ENCODE measurements at places on chromosomes 5 and 9.

DNA sequence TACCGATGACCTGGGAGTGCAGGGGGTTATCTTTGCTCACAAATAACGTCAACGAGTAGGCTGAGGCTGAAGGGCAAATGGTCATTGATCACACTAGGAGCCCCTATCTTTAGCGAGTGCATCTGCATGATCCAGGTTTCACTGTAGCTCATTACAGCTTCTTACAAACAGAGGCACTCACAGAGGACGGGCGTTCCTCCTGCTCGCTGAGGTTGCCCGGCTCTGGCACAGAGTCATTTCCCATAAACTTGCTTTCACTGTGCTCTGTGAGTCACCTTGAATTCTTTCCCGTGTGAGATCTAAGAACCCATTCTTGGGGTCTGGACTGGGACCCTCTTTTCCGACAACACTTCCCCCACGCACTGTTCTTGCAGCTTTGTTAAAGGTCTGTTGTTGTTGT, 1.9 kb upstream of the PAEP start:
- no peak for DNase-seq

DNA sequence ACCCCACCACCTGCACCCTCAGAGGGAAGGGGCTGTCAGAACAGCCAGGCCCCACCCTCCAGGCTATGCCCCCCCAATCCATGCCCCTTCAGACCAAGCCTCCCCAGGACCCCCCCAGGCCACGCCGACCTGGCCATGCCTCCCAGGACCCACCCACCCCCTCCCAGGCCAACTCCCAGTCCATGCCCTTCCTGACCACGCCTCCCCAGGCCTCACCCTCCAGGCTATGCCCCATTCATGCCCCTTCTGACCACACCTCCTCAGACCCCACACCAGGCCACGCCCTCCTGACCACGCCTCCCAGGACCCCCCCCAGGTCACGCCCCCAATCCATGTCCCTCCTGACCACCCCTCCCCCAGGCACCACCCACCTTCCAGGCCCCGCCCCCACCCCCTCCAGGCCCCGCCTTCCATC, 27.6 kb downstream of the TPPP start:
- no peak for DNase-seq

DNA sequence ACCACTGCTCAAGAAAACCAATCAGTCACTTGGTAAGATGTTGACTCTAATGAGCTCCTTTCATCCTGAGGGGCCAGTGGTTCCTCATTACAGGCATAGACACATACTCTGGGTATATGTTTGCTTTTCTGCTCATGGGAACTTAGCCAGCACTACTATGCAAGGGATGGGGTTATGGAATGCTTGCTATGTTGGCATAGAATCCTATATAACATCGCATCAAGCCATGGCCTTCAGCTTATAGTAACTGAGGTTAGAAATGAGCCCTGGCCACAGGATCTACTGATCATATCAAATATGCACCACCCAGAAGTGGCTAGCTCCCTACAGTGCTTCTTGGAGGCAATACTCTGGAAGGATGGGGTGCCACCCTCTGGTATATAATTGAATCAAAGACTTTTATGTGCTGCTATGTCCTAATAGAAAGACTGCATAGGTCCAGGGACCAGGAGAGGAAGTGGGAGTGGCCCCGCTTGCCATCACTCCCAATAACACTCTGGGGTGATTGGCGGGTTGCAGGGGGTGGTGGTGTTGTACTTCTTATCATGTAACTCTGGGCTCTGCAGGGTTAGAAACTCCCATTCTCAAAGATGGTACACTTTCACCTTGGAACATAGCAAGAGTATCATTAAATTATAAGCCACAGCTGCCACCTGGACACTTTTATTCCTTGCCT, 70.3 kb downstream of the ZNF366 start:
- DNase-seq, result no peak

- DNase-seq, result no peak
These were observed 1412.1 kb downstream of the EFNA5 start for GRCh38 chr5:106258591-106259125.

- DNase-seq, result no peak
These were observed 139.1 kb downstream of the FSTL4 start for GRCh38 chr5:133473291-133473690.

DNA sequence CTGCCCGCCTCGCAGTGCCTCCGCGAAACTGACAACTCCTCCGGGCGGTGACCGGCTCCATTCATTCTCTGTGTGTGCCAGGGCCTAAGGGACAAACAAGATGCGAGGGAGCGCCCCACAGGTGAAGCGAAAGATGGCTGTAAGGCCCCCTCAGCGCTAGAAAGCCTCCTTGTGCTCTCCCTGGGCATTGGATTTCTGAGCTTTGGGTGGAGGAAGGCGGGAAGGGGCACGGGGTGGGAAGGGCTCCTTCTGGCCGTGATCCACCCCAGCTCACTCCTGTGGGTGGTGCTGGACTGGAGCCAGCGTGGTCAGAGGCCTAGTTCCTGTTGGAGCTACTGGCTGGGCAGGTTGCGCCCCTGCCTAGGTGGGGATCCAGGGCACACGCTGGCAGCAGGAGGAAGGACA, 943 bp downstream of the GALNT12 start:
- no peak for DNase-seq

DNA sequence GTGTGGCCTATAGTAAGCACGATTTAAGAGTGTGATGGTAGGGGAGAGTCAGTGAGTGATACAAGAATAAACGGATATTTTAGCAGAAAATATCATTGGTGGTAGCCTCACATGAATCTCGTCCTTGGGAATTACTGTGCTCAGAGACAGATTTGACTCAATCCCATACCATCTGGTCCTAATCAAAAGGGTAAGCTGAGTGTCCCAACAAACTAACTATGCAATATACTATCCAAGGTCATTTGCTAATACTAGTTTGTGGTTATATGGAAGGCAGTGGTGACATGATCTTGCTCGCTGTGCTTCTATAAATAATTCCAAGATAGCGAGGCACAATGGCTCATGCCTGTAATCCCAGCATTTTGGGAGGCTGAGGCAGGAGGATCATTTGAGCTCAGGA, 103.2 kb downstream of the TRPM6 start:
- no peak for DNase-seq

DNA sequence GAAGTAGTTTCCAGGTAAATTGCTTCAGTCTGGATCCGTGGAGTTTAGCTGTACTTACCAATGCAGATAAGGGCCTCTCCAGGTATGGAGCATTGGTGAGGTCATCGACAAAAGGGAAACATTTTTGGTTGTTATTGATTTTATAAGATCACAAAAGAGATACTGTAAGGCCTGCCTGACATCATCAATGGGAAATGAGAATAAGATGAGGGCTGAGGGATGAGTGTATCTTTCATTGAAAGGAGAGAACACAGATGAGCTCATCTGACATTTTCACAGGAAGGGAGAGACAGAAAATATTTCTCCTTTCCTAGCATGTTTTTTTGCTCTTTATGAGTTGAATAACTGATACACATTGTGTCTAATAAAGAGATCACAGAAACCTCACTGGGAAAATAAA, 233.6 kb downstream of the SAXO1 start:
- no peak for DNase-seq

- no peak for DNase-seq
These were observed 21.6 kb upstream of the RARS1 start for GRCh38 chr5:168464641-168465040.

- DNase-seq, result no peak
These were observed 101.0 kb downstream of the KCNT1 start for GRCh38 chr9:135802876-135803419.

DNA sequence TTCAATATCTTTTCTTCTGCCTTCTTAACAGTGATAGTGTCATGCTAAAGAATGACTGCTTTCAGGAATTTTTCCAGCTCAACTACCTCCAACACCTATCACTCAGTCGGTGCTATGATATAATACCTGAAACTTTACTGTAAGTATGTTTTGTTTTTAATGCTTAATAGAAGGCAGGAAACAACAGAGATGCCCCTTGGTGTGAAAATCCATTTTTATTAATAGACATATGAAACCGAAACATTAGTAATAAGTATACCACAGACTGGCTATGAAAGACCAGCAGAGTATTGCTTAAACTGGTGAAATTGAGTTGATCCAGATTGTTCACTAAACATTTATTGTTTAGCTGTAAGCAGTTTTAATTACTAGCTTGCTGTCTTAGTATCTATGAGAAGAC, 25.2 kb downstream of the SKP2 start:
- DNase-seq, result no peak

DNA sequence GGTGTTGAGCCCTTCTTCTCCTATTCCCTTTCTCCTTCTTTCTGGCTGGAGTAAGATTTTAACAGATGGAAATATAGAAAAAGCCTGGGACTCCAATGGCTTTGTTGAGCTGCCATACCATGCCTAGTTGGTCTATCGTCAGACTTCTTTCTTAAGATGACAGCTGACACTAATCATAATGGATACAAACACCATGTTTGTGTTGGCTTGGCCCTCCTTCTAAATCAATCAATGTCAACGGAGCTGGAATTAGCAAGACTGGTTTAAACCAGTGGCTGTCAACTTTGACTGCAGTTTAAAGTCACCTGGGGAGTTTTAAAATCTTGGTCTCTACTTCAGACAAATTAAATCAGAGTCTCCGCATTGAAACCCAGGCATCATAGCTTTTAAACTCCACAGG, 264.5 kb upstream of the PRR16 start:
- DNase-seq, result no peak

DNA sequence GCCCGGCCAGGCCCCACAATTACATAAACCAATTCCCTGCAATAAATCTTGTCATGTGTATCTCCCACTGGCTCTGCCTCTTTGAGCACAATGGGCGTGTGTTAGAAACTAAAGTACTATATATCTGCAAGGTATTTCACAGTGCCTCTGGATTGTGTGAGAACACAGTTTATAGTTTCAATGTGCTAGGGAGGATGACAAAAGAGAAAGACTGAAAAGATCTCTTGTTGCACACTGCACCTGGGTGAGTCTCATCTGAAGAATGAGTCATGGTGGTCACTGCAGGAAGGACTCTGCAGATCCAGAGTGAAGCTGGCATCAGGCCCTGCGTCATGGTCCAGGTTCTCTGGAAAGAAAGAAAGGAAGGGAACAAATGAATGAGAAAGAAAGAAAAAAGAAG, 20.7 kb upstream of the CTSV start:
- no peak for DNase-seq

DNA sequence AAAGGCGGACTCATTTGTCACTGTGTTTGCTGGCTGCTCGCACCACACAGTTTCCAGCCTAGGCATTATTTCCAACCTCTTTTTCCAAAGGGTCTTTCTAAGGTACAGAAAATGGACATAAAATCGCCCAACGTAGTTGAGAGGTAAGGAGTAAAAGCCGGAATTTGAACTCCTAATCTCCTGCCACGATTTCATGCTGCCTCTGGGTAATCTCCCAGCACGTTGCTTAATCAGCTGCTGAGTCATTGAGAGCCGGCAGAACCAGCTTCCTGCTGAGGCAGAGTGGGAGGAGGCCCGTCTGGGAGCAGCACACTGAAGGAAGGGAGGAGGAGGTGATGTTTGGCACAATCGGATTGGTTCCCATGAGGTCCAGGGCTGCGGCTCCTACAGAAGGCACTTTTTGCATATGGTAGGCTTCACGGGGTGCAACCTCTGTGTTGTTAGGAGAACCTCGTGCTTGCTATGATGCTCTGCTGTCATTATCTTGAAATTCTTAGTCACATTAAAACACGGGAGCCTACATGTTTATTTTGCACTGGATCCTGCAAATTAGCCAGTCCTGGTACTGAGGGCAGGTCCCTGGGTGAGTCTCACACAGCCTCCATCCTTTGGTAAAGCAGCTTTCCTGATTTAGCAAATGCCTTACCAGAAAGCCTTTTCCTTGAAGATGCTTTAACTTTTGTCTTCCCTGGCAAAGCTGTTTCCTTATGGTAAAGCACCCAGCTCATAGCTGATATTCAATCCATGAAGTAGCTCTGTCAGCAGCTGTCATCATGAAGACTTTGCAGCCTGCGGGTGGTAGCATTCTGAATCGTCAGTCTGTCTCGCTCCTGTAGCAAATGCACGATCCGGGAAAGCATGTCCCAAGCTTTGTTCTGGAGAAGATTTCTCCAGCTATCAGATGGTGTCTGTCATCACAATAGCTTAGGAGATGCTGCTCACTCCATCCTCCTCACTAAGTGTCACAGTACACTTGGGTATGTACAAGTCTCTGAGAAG, 191.6 kb upstream of the MSX2 start:
- peak; percentile 53 for DNase-seq

- no peak for DNase-seq
These were observed 463.7 kb upstream of the WWC1 start for GRCh38 chr5:167827766-167828165.

- no peak for DNase-seq
These were observed 23.5 kb downstream of the PCSK5 start for GRCh38 chr9:75914002-75914401.

GRCh38 chr5:126366199-126366560, 57.0 kb upstream of the GRAMD2B start:
- DNase-seq, result no peak

- DNase-seq, result no peak
These were observed 132.9 kb downstream of the SUSD1 start for GRCh38 chr9:112042244-112042638.

DNA sequence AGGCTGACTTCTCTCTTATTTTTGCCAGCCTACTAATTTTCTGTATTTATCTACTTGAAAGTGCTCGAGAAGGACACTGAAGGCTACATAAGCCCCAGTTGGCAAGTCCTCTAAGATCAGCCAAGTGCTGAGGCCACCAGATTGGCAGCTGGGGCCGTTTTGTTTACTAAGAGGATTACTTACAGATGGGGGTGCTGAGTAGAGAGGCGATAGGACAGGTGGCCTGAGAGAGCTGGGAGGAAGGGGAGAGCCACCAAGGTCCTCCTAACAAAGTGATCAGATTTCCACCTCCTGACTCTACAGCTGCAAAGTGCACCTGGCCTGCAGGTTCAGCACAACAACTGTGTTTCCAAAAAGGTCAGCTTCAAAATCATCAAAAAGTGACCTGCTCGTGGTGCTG, 32.9 kb downstream of the FRMD3 start:
- no peak for DNase-seq

- DNase-seq, result no peak
These were observed 28.5 kb downstream of the AMBP start for GRCh38 chr9:114049441-114050225.

- no peak for DNase-seq
These were observed 9.4 kb upstream of the C5orf58 start for GRCh38 chr5:170223360-170223759.

DNA sequence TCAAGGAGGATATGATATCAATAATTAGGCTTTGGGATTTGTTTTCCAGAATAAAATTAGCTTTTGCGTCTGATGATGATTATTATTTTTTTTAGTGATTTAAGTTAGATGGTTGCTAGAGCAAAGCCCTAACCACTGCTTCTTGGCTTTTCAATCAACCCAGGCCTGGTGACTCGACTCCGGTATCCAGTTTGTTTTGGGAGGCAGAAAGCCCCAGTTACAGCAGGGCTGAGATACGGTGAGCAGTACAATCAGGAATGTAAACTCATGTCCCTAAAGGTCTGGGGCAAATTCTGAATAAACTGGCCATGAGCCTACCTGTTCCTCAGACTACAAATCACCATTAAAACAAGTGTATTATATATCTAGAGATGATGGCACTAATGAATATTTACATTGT, 24.4 kb upstream of the CYFIP2 start:
- no peak for DNase-seq

DNA sequence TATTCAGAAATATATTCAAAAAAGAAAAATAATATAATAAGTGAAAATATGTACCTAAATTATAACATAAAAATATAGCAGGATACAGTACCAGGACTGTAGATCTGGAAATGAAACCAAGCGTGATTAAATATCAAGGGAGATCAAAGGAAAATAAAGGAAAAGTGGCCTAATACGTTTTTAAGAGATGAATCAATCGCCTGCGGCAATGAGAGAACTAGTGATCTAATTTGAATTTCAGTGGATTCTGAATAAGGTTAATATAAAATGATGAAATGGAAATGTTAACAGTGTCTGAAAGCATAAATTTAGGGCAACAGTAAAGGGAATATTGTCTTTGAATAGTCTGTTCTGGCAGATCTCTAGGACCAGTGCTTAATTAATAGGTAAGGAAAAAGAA, 1761.9 kb upstream of the ACO1 start:
- no peak for DNase-seq

Data from activated CD4-positive, alpha-beta T cell treated with anti-CD3 and anti-CD28 coated beads, Interleukin-2, Interleukin-4, amounts not matched to agents 100 ng/mL and 50 ng/mL, durations not matched to agents 16 hours and 8 hours (primary cell).